Stimulated activated CD8-positive, alpha-beta memory T cell treated with anti-CD3 and anti-CD28 coated beads, Interleukin-4, amount 100 ng/mL, for 1 hour (primary cell): ENCODE measurements at places on chromosomes 16 and 17.

DNA sequence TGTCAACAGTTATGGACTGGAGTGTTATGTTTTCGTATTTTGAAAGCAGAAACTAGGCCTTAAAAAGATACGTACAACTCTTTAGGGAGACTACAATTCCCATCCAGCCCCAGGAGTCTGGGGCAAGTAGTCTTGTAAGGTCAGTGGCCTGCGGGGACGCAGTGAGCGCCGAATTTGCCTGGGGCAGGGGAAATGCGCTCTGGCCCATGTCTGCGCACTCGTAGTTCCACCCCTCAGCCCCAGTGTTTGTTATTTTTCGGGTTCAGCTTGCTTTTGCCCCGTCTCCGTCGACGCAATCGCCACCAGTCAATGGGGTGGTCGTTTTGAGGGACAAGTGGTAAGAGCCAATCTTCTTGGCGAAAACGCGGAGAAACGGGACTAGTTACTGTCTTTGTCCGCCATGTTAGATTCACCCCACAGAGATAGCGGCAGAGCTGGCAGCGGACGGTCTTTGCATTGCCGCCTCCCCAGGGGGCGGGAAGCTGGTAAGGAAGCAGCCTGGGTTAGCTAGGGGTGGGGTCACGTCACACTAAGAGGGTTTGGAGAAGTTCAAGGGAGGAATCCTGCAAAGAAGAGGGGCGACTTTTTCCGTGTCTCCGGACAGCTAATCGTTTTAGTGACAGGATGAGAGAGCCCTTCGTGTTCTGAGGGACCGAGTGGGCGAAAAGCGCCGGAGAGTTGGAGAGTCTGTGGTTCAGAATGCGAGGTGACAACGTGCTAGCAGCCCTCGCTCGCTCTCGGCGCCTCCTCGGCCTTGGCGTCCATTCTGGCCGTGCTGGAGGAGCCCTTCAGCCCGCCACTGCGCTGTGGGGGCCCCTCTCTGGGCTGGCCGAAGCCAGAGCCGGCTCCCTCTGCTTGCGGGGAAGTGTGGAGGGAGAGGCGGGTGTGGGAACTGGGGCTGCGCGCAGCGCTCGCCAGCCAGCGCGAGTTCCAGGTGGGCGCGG is 1.1 kb upstream of the BRCA1 start:
- no peak for DNase-seq

GRCh38 chr17:79808763-79809529 is 12.1 kb upstream of the CBX8 start:
- no peak for DNase-seq

- no peak for DNase-seq
These were observed 145.9 kb downstream of the BCAS3 start for GRCh38 chr17:60823515-60823914.

DNA sequence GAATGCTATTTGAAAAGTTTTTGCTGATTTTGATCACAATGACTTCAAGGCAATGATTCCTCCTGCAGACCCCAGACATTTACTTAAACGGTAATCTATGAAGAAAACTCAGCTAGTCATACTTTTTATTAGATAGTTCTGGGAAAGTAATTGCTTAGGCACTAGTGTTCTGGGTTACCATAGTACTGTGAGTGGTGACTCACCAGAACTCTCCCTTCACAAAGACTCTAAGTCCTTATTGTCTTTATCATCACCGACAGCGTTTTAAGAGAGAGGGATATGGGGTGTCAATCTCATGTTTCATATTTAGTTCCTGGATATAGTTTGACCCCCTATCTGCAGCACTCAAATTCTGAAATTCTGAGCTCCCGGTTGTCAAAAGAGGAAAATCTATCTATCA is 43.0 kb upstream of the CDH8 start:
- no peak for DNase-seq

DNA sequence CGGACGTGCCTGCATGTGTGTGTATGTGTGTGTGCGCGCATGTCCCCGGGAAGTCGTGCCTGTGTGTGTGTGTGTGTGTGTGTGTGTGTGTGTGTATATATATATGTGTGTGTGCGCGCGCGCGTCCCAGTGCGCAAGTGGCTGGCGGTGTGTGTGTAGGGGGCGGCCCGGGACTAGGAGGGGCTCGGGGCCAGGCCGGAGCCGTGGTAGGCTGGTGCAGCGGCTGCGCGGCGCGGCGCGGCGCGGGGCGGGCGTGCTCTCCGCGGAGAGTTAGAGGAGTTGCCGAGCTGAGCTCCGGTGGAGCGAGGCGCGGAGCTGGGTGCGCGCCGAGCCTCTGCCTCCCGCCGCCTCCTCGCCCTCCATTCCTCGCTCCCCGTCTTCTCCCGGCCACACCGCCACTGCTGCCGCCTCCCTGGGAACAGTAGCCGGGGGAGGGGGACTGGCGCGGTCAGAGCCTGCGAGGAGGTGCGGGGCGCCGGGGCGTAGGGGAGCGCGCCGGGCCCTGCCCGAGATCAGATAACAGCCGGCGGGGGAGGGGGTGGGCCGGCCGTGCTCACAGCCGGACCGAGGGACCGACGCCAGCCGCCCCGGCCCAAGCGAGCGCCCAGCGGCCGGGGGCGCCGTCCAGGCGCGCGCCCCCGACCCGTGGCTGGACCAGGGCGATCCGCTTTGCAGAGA is at the start of gene KCNJ12:
Gene KCNJ12, plus strand, starts transcription at position 277 of the 678 bp plus-strand sequence. CDS start 38,986 bp downstream, outside the sequence.
- no peak for DNase-seq

DNA sequence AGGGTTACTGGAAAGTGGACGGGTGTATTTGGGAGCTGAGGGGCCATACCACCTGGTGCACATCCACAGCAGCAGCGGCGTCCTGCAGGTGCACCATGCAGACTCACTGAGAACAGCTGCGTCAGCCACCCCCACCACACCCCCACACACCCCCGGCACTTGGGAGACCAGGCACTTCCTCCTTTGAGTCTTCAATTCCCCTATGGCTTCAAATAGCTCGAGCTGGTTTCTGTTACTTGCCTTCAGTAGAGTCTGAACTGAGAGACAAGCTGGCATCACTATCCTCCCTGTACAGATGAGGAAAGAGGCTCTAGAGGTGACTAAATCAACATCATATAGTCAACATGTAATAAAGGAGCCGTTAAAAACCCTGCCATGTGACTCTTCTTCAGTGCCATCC is 15.4 kb downstream of the CUEDC1 start:
- DNase-seq: no peak

GRCh38 chr16:78485188-78485916 is 385.9 kb downstream of the WWOX start:
- no peak for DNase-seq

DNA sequence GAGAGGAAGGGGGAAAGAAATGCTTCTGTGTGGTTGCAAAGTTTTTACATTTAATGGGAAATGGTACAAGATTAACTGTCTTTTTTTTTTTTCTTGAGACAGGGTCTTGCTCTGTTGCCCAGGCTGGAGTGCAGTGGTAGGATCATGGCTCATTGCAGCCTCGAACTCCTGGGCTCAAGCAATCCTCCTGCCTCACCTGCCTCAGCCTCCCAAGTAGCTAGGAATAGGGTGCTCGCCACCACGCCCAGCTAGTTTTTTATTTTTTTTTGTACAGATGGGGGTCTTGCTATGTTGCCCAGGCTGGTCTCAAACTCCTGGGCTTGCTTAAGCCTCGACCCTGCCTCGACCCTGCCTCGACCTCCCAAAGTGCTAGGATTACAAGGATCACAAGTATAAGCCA is 3.8 kb upstream of the ROGDI start:
- DNase-seq: no peak

- no peak for DNase-seq
These were observed 8.2 kb downstream of the IGFBP4 start for GRCh38 chr17:40451420-40451819.

DNA sequence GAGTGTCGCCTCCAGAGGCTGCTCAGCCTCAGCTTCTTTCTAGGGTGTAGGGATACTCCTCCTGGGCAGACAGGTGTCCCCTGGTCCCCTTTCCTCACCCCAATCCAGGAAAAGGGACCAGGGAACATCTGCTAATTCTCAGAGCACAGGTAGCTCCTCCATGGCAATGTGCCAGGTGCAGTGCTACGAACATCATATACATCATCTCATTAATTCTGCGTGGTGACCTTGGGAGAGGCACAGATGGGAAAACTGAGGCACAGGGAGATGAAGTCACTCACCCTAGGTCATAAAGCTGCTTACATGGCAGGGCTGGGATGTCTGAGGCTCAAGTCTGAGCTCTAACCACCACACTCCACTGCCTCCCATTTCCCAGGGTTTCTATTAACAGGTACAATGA is 11.7 kb downstream of the HDAC5 start:
- DNase-seq: no peak

DNA sequence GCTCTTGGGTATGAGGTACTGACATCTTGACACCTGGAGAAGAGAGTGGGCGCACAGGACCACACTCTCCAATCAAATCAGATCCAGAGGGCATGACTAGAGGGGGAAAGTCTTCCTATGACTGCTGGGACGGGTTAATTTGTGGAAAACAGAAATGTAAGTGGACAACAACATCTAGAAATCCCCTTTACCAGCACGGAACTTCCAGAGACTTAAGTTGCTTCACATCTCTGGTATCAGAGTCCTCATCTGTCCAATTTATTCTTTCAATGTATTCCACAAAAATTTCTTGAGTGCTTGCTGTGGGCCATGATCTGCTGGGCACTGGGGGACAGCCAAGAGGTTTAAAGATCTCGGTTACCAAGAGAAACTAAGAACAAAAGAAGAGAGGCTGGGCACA is 159.2 kb downstream of the COPRS start:
- DNase-seq: no peak

GRCh38 chr17:57782062-57782490 is 37.0 kb upstream of the CCDC182 start:
- DNase-seq: no peak

- DNase-seq: no peak
These were observed 41.5 kb downstream of the ARHGAP44 start for GRCh38 chr17:12830777-12831247.

DNA sequence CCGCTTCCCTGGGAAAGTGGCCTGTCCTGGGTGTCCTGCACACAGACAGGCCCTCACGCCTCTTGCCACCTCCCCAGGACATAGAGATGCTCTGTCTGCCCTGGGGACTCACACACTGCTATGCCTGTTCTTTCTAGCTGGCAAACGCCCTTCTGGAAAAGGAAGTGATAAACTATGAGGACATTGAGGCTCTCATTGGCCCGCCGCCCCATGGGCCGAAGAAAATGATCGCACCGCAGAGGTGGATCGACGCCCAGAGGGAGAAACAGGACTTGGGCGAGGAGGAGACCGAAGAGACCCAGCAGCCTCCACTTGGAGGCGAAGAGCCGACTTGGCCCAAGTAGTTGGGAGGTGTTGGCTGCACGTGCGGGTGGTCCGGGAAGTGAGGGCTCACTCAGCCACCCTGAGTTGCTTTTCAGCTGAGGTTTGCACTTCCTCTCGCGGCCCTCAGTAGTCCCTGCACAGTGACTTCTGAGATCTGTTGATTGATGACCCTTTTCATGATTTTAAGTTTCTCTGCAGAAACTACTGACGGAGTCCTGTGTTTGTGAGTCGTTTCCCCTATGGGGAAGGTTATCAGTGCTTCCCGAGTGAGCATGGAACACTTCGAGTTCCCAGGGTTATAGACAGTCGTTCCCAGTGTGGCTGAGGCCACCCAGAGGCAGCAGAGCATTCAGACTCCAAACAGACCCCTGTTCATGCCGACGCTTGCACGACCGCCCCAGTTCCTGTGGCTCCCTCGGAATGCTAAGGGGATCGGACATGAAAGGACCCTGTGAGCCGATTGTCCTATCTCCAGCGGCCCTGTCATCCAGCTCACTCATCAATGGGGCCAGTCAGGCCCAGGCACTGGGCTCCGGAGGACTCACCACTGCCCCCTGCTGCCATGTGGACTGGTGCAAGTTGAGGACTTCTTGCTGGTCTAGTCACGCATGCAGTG is 3.5 kb upstream of the RPL13 start:
- DNase-seq: peak; percentile 60
